ENCODE measurements at places on chromosomes 3 and 15.
A peak's percentile ranks its signal among the peaks of the same experiment; 100 is the strongest.

DNA sequence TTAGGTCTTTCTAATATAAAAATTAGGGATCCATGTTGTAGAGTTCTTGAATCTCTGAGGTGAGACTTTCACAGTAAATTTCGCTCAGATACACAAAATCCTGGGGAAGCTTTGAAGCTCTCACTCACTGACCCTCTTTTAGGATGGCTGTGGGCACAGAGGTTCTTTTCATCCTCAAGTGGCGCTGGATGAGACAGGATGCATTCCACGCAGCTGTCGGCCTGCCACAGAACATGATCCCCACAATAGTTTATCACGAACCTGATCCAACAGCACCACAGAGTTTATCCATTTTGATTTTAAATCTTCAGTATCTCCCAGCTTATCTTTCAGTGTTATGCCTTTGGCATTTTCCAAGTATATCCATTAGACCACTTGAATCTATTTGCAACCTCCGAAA, 91.9 kb downstream of the WDR76 start:
- H3K27me3 ChIP-seq, result peaks cover 9% of the 10 kb centered on the region
- no peak overlapping the region for H3K4me3 ChIP-seq
- H3K36me3 ChIP-seq, result no peaks in the 10 kb centered on the region

GRCh38 chr15:56805466-56806147, 72.3 kb upstream of the ZNF280D start:
- H3K27me3 ChIP-seq, result no peaks in the 10 kb centered on the region
- H3K36me3 ChIP-seq, result no peaks in the 10 kb centered on the region
- no peak overlapping the region for H3K27ac ChIP-seq

DNA sequence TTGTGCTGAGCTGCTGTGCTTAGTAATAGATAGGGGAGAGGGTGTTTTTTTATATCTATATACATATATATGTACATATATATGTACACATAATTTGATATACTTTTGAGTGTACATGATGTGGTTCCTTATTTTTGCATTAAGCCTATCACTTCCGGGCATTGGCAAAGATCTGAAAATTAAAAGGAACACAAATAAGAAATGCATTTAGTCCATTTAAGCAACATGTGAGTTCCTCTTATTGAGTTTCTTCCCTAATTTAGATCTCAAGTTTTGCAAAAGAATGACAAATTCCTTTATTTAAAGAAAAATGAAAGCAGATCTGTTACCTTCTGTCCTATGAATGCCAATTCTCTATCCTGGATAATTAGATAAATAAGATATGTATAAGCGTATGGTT, 435.1 kb downstream of the LPP start:
- H3K27ac ChIP-seq, result peak overlapping the region; percentile 28
- H3K36me3 ChIP-seq, result no peaks in the 10 kb centered on the region
- no peaks in the 10 kb centered on the region for H3K27me3 ChIP-seq
- peaks cover 11% of the 10 kb centered on the region for H3K4me1 ChIP-seq
- no peak overlapping the region for H3K4me3 ChIP-seq

- H3K36me3 ChIP-seq, result peaks cover 11% of the 10 kb centered on the region
- H3K27ac ChIP-seq, result no peak overlapping the region
- no peaks in the 10 kb centered on the region for H3K4me1 ChIP-seq
- H3K27me3 ChIP-seq, result no peaks in the 10 kb centered on the region
- H3K4me3 ChIP-seq, result no peak overlapping the region
Observed at GRCh38 chr3:81650187-81650586, 111.3 kb downstream of the GBE1 start.

GRCh38 chr15:98977441-98977840, 30.2 kb downstream of the PGPEP1L start:
- H3K36me3 ChIP-seq, result no peaks in the 10 kb centered on the region
- H3K4me3 ChIP-seq, result no peak overlapping the region
- no peaks in the 10 kb centered on the region for H3K27me3 ChIP-seq
- DNase-seq, result no peak

GRCh38 chr3:25854635-25855034, 64.7 kb downstream of the OXSM start:
- DNase-seq, result no peak
- no peaks in the 10 kb centered on the region for H3K36me3 ChIP-seq
- H3K4me3 ChIP-seq, result no peak overlapping the region
- H3K4me1 ChIP-seq, result no peaks in the 10 kb centered on the region
- peak overlapping the region; percentile 11 for H3K27ac ChIP-seq

GRCh38 chr3:161602475-161602874, 105.9 kb downstream of the OTOL1 start:
- no peaks in the 10 kb centered on the region for H3K36me3 ChIP-seq
- no peaks in the 10 kb centered on the region for H3K4me1 ChIP-seq
- no peak overlapping the region for H3K27ac ChIP-seq
- no peak for DNase-seq
- no peaks in the 10 kb centered on the region for H3K27me3 ChIP-seq

GRCh38 chr15:31365655-31366127, 39.1 kb downstream of the KLF13 start:
- H3K4me3 ChIP-seq, result peak overlapping the region; percentile 41
- DNase-seq, result peak; percentile 97
- peak overlapping the region; percentile 92 for H3K27ac ChIP-seq
- peaks cover 93% of the 10 kb centered on the region for H3K4me1 ChIP-seq
- no peaks in the 10 kb centered on the region for H3K27me3 ChIP-seq

GRCh38 chr3:114700637-114701234, 406.9 kb downstream of the TIGIT start:
- H3K4me3 ChIP-seq, result no peak overlapping the region
- no peak for DNase-seq
- no peak overlapping the region for H3K27ac ChIP-seq
- H3K36me3 ChIP-seq, result no peaks in the 10 kb centered on the region
- peaks cover 16% of the 10 kb centered on the region for H3K4me1 ChIP-seq

All from upper lobe of right lung (tissue), 1 donor.